ENCODE measurements at places on chromosomes 16 and 17.

GRCh38 chr16:2501946-2502895 is 11.5 kb upstream of the ATP6V0C start:
- DNase-seq: no peak

DNA sequence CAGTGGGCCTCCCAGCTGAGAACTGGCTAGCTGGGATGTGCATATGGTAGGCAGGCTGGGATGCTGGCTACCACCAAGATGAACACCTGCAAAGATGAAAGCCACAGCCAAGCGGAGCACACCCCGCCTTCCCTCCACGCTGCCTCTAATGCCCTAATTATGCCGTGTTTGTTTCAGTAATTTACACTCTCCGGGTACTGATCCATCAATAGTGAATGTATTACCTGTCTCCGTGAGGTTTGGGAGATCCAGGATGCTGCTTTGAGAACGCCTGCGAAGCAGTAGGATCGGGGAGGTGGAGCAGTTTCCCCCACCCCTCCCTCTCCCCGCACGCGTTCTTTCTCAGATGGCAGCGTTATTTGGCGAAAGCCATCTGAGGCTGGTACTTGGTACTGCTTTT is 28.9 kb upstream of the GSE1 start:
- no peak for DNase-seq

- DNase-seq: no peak
These were observed 22.1 kb downstream of the CIBAR2 start for GRCh38 chr16:85090181-85090580.

DNA sequence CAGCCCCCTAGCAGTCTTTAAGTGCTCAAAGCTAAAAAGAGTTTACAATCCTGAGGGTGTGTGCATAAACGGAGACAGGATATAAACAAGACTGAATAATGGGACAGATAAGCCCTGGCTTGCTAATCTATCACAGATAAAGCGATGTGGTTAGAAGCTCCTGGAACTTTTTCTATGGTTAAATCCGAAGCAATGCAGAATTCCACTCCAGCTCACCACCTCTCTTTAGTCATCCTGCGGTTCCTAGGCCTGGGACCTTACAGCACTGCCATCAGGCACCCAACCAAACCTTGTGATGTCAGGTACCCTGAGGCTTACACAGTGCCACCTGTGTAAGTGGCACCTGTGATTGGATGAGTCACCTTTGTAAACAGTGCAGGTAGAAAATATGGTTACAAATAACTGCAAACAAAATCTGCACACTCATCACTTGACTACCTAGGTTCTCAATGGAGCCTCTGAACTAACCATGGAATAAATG is 31.5 kb upstream of the B4GALNT2 start:
- no peak for DNase-seq

DNA sequence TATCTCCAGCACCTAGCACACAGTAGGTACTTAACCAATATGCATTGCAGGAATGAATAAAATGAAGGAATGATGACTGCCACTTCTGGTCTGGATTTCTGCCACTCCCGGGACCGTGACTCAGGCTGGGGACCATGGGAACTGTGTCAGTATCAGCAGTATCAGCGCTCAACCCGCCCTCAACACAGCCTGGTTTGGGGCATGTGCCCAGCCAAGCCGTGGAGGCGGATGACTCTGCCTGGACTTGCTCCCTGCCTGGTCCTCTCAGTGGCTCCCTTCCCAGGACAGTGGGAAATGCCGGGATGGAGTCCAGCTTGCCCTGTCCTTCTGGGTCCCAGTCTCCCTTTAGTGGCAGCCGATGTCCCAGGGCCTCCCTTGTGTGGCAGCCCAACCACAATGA is 55.1 kb downstream of the SRCIN1 start:
- no peak for DNase-seq

- DNase-seq: no peak
These were observed 918.7 kb downstream of the CDH11 start for GRCh38 chr16:64203126-64203525.

DNA sequence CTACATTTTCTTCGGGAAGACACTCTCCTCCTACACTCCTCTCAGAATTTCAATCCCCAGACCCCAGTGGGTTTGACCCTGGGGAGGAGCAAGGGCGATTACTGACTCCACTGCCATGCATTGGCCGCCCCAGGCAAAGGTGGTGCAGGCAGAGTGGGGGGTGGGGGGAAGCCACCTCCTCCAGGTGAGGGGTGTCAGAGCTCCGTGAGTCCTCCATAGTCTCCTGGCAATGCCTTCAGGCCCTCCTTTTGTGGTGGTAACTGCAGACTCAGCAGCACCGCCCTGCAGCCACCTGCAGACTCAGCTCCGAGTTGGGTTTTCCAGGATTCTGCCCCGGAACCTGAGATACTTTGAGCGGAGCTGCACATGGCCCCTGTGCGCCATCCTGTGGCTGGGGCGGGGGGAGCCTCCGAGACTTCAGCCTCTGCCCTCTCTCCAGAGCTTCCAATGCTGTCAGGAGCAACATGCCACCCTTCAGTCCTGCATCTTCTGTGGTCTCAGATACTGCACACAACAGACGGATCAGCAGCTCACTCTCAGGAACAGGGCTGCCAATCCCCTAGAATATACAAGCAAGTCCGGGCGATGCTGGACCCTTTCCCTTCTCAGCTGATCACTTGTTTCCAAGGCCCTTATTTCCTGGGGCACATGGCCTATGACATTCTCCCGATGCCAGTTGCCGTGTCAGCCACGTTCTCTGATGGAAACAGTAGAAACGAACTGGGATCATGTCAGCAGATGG is 2.4 kb upstream of the SLC47A2 start:
- no peak for DNase-seq
